ENCODE measurements at places on chromosomes 6 and 20. TPM values are rescaled to one million over a fixed set of nuclear protein-coding genes. Genes with fewer than 3 reads are reported as not detected.

GRCh38 chr20:57647006-57647932 lies 27.0 kb upstream of the ZBP1 start:
- no peak for DNase-seq

Gene MOXD1
- total RNA-seq = not detected

- DNase-seq = peak; percentile 90
Measured at GRCh38 chr20:1965520-1966351, 28.1 kb downstream of the PDYN start.

GRCh38 chr20:34514897-34515483 lies 1.2 kb upstream of the DYNLRB1 start:
- DNase-seq = no peak

- no peak for DNase-seq
Measured at GRCh38 chr20:43870484-43870883, 44.2 kb upstream of the TOX2 start.

DNA sequence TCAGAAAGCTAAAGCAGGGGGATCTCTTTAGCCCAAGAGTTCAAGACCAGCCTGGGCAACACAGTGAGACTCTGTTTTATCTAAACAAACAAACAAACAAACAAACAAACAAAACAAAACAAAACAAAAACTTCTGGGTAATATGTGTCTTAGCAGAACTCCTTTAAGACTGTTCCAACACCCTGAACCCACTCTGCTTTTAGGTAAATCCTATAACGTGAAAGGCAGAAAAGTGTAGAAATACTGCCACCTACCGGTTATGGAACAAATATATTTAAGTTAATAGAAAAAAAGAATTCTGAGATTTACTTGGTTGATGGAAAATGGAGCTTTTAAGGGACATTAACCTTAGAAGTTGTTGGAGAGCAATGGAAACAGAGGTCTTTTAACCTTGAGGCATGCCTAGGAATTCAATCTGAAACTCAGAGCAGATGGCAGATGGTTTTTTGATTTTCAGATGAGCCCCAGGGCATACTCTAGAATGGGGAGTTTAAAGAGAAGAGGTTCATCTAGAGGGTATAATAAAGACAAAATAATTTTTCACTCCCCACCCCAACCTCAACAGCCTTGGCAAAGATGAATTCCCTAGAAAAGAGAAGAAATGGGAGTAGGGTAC lies 38.5 kb downstream of the SOD2 start:
- DNase-seq = peak; percentile 80

GRCh38 chr20:37728635-37728983 lies 34.8 kb downstream of the CTNNBL1 start:
- DNase-seq = no peak

DNA sequence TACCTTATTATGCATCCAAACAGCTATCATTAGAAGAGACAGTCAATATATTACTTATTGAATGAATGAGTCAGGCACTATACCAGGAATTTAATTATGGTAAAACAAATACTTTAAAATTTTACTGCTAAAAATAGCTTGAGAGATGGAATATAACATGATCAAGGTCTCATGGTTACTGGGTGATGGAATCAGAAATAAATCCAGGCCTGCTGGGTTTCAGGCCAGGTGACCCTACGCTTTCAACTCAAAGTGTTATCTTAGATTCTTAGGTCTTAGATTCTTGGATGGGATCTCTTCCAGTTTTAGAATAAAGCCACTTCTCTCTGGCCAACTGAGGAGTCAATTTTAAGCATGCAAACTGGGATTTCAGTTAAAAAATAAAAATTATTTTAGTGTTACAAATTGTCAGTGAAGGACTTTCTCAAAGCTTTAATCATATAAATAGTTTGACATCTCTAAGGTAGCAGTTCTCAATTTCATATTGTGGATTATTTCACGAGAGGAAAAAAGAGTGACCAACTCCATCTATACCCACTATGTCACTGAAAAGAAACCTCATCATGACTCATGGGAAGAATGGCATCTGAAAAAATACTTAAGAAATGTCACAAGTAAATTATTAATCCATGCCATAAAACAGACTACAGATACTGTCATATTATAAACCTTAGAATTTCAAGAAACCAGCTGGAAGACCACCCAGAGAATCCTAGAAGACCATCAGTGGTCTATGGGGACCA lies 283.4 kb upstream of the RUNX2 start:
- DNase-seq = no peak

DNA sequence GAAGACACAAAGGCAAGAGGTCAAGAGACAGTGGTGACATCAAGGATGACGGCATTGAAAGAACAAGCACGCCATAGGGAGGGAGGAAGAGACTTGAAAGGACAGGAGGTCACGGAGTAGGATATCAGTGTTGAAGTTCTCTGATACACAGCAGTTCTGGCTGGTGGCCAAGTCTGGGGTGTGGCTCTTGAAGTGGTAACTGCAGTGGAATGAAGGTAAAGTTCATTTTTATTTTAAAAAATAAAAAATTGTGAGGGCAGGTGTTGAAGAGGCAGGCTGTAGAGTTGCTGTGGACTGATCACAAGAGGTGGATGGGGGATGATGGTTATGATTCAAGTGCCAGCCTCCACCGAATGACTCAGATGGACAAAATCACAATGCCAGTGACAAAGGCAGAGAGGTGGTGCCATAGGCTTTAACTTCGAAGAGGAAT lies 53.2 kb upstream of the BMP2 start:
- DNase-seq = no peak

DNA sequence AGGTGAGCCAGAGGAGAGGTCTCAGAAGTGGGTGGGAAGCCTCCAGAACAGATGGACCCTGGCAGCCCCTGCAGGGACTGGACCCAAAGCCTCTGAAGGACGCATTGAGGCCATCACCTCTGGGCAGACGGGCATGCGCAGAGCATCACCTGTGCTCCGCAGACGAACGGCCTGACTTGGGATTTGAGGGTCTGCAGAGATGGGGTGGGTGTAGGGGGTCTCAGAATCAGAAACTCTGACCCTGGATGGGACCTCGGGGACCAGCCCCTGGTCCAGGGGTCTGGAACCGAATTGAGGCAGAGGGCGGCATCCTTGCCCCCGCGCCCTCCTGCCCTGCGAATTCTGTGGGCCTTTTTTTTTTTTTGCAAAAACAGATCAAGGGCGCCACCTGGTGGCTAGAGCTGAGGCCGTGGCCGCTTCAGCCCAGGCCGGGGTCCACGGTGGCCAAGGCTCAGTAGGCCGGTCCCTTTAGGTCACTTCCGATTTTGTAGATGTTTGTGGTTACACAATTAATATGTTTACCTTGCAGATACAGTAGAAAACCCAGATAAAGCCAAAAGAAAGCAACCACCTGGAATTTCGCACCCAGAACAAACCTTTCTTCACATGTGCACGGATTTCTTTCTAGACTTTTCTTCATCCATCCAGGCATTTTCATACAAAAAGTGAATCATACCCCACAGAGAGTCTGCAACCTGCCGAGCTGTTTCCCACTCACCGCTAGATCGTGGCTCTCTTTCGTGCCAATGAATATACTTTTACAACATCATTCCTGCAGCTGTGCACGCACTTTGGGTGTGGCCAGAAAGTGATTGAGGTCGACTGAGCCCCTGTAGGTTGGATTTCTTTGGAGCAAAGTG lies 25.9 kb downstream of the ZBP1 start:
- DNase-seq = peak; percentile 37

DNA sequence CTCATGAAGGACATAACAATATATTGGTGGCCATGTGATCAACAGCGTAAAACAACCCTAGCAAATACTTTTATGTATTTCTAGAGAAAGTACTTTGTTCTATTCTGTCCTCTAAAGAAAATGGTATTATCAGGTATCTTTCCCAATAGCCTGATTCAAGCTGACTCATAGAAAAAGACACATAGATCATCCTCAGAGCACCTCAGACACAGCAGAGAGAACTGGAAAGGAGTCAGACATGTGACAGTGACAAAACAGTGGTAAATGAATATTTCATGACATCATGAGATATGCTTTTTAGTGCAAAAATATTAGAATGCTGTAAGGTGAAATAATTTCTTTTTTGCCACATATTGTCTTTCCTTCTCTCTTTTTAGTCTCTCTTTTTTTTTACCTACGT lies 1355.0 kb upstream of the MAP3K7 start:
- no peak for DNase-seq

DNA sequence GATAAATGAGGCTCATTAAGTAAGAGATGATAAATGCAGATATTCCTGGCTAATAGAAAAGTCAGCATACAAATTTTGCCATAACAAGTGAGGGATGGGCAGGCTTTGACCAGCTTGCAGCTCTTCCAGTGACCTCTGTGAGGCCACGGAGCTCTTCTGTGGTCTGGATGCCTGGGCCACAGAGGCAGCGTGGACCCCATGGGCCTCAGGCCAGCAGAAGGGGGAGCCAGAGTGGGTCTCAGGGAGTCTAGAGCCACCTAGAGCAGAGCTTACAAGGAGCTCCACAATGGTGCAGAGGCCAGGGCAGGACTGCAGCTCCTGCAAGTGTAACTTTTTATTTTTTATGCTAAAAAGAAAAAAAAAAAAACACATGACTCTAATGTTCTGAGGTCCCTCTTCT lies 165.1 kb downstream of the ARID1B start:
- DNase-seq = no peak

- no peak for DNase-seq
Measured at GRCh38 chr6:17984399-17984798, 3.0 kb downstream of the KIF13A start.

Gene PBOV1
- total RNA-seq = not detected

DNA sequence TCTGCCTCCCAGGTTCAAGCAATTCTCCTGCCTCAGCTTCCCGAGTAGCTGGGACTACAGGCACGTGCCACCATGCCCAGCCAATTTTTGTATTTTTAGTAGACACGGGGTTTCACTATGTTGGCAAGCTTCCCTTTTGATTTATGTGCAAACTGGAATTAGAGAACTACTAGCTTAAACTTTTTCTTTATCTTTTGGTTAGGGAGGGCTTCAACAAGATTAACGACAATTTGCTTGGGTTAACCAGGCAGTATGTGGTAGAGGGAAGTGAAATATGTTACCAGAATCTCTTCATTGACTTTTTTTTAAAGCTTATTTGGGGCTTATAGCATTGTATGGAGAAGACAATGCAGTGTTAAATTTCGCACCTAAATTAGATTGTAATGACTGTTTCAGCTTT lies 9.0 kb downstream of the MYO6 start:
- DNase-seq = no peak

Gene GSTA2
- total RNA-seq = not detected

- DNase-seq = no peak
Measured at GRCh38 chr20:3014179-3014578, 29.2 kb upstream of the GNRH2 start.

Gene CLVS2
- 89.6 TPM for total RNA-seq

DNA sequence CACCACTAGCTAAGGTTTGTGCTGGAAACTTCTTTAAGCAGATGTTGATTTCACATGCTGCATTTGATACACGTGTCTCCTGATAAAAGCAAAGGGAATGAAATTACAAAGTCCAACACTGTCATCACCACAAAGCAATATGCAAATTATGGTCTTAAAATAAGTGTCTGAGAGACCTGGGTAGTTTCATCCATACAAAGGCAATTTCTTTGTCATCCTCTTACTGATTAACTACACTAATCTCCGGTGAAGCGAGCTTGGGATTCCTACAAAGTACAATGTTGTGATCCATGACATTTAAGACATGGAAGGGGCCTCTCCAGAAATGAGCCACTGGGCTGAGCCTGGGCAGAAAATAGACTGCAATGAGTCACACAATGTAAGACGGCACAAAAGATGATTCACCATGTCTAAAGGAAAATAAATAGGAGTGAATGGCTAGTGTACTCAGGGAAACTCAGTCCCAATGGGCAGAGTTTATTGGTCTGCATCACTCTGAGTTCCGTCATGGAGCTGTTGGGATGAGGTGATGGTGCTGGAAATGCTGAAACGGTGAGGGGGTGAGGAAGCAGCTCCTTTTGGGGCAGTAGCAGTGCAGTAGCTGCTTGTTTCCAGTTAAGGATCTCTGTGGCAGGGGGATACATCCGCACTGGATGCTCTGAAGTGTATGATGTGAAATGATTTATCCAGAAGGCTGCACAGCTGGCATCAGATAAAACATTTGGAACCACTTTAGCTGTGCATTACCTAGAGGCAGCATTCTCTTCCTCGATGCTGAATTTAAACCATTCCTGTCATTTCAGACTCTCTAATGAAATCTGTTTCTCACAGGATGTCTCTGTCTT lies 103.3 kb downstream of the IBTK start:
- DNase-seq = peak; percentile 72

Gene SLC24A3
- total RNA-seq = 47.8 TPM

DNA sequence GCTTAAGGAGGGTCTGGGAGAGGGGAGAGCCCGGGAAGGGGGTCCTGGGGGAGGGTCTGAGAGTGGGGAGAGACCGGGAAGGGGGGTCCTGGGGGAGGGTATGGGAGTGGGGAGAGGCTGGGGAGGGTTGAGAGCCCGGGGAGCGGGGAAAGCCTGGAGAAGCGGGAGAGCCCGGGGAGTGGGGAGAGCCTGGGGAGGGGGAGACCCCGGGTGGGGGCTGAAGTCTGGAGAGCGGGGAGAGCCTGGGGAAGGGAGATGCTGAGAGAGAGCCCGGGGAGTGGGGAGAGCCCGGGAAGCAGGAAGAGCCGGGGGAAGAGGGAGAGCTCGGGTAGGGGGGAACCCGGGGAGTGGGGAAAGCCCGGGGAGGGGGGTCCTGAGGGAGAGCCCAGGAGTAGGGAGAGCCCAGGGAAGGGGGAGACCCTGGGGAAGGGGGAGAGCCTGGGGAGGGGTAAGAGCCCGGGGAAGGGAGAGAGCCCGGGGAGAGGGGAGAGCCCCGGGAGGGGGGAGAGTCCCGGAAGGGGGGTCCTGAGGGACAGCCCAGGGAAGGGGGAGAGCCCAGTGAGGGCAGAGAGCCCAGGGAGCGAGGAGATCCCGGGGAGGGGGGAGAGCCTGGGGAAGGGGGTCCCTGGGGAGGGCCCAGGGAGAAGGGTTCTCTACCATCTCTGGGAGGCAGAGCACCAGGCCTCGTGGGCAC lies 148.5 kb downstream of the SYNDIG1 start:
- no peak for DNase-seq

DNA sequence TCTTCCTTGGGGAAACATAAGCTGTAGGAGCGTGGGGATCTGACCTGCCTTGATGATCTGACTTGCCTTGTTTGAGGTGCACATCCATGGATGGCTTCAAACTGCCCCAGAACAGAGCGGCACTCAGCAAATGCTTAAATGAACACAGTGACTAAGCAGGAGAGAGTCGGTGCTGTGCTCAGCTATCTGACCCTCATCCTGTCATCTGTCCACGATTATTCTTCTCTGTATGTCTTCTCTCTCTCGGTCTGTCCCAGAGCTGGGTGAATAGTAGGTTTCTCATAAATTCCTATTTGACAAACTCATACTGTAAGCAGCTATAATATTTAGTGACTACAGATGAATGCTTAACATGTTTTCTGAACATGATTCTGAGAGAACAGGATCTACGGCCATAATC lies 37.3 kb downstream of the TRAM2 start:
- DNase-seq = no peak

Data from A673 (cell line).